ENCODE measurements at places on chromosomes 4 and X.
A peak's percentile ranks its signal among the peaks of the same experiment; 100 is the strongest.

DNA sequence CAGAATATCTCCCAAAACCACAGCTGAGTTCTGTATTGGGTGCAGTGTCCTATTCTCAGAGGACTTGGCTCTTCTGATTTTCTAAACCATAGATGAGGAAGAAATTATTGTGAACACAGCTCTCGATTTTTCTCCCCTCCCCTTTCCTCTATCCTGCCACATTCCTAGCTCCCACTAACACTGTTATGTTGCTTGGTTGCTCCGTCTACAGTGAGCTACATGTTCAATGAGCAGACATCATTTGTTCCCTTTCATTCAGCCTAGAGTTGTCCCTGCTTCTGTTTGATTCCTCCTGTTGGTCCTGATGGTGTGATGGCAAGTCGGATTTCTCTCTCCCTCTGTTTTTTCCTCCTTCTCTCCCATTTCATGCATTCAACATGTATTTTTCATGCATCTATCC is 65.9 kb downstream of the DIPK2B start:
- DNase-seq, result no peak

GRCh38 chr4:142077048-142077447 is 440.7 kb downstream of the IL15 start:
- no peak for DNase-seq

- no peak for DNase-seq
Measured at GRCh38 chr4:147836807-147837206, 104.9 kb downstream of the ARHGAP10 start.

- DNase-seq, result peak; percentile 43
Measured at GRCh38 chrX:151754047-151754429, 19.5 kb downstream of the CNGA2 start.

- no peak for DNase-seq
Measured at GRCh38 chr4:73422458-73422752, 13.6 kb upstream of the AFP start.

GRCh38 chr4:184099535-184099966 is 118.1 kb downstream of the ENPP6 start:
- no peak for DNase-seq

DNA sequence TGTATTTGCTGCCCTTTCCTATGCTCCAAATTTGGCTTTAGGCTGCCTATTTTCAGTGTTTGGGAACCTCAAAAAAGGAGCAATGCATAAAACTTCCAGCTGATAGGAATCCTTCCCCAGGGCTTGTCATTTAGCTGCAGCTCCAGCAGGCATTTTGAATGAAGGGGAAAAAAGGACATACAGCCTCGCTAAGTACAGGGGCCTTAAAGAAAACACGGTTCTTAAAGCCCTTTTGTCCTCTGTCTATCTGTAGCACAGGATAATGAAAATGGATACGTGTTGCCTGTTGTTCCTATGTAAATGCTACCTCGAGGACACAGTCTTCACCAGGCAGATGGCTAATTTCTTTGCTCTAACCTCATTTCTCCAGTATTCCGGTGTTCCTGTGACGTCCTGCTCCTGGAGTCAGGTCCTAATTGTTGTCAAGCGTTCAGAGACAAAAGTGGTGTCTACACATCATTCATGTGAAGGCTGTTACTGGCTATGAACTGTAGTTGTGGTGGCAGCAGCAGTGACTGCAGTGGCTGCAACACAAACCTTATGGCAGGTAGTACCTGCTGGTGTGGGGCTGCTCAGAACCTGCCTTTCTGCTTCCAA is 117.4 kb downstream of the MGST2 start:
- DNase-seq, result no peak

GRCh38 chrX:17616936-17617335 is 120.4 kb upstream of the SCML1 start:
- no peak for DNase-seq

DNA sequence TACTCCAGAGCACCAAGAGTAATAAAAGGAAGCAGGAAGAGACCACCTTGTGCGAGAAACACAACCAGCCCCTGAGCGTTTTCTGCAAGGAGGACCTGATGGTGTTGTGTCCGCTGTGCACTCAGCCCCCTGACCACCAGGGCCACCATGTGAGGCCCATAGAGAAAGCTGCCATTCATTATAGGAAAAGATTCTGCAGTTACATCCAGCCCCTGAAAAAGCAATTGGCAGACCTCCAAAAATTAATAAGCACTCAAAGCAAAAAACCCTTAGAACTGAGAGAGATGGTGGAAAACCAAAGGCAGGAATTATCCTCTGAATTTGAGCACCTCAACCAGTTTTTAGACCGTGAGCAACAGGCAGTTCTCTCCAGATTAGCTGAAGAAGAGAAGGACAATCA is 5.7 kb downstream of the TRIM75 start:
- DNase-seq, result peak; percentile 2

DNA sequence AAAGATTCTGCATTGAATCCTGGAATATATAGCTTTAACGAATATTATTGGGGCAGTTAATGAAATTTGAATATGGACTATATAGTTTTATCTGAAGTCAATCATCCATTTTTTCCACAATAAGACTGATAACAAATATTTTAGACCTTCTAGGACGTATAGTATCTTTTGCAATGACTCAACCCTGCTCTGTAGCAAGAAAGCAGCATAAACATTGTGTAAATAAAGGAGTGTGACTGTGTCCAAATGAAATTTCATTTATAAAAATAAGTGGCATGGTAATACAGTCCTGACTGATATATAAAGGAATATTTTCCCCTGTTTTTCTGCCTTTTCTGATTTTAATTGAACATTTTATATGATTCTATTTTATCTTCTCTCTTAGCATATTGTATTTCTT is 947.7 kb upstream of the SLIT2 start:
- peak; percentile 23 for DNase-seq

- DNase-seq, result peak; percentile 28
Measured at GRCh38 chr4:121189326-121190215, 25.4 kb upstream of the TNIP3 start.

DNA sequence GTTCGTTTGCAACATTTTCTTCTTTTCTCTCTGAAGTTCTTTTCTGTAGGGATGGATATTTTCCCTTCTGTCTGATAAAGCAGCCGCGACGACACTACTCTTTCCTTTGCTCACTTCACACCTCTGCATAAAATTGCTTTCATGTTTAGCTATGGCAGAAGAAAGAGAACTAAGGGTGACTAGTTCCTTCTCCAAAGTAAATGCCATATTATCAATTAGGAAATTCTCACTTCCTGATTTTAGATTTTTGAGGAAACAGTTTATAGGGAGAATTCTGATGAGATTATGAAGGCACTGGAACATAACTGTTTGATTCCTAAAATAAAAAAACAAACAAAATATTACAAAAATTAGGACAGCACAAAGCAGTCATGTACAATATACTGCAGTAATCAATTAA is 29.2 kb downstream of the FANCB start:
- no peak for DNase-seq

DNA sequence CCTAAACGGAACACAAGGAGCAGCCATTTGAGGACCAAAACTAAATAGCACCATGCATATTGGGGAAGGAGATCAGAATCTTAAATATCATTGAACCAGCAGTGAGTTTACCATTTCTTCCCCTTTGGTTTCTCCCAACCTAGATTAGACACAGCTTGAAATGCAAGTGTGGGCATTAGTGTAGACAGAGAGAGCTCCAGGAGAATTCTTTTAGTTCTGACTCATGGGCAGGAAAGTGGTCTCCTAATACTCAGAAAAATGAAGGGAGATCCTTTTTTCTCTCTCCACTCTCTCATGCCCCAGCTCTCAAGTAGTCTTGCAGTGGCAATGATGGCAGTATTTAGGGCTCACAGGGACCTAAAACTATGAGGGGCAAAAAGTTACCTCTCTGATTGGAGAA is 567.9 kb downstream of the INPP4B start:
- DNase-seq, result peak; percentile 42

- peak; percentile 4 for DNase-seq
Measured at GRCh38 chr4:169975131-169975837, 50.9 kb downstream of the MFAP3L start.

DNA sequence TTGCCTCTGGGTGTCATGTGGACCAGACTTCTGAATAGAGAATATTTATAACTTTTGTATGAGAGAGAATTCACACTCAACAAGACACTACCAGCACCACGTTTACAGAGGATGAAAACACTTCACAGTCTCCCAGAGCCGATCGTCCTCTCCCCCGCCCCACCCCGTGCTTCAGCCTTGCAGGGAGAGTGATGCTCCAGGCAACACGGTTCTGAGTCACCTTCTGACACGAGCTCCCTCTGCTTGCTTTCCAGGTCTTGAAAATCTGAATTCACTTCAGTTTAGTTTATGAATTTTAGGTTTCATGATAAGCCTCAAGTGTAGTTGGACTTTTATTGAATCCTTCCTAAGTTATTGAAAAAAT is 59.8 kb downstream of the CPLX1 start:
- DNase-seq, result peak; percentile 63

GRCh38 chr4:1318488-1319213 is 28.4 kb upstream of the UVSSA start:
- DNase-seq, result no peak

DNA sequence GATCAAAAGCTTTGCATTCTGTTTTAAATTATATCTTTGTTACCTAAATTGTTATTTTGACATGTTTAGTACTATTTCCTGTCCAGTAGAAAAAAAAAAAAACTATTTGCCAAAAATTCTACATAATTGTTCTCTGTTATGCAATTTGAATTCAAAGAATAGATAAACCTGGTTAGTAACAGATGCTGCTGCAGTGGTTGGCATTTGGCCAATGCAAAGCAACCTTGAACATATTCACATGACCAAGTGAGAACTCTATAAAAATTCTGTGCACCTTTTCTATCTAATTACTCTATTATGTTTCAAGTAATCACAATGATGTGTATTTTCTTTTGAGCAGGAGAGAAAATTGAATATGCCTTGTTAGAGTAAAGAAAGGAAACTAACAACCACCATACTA is 1473.4 kb downstream of the RPA4 start:
- no peak for DNase-seq

GRCh38 chrX:1327651-1328304 is 8.8 kb upstream of the IL3RA start:
- DNase-seq, result no peak

GRCh38 chrX:81900522-81900921 is 698.6 kb downstream of the SH3BGRL start:
- no peak for DNase-seq

- DNase-seq, result peak; percentile 52
Measured at GRCh38 chr4:145679991-145680455, at the start of gene C4orf51. TSS of gene C4orf51 (plus strand) at chr4:145680146. CDS start at chr4:145680204, 58 bp downstream.

GRCh38 chr4:143381189-143382118 is 44.8 kb downstream of the GAB1 start:
- DNase-seq, result peak; percentile 92

DNA sequence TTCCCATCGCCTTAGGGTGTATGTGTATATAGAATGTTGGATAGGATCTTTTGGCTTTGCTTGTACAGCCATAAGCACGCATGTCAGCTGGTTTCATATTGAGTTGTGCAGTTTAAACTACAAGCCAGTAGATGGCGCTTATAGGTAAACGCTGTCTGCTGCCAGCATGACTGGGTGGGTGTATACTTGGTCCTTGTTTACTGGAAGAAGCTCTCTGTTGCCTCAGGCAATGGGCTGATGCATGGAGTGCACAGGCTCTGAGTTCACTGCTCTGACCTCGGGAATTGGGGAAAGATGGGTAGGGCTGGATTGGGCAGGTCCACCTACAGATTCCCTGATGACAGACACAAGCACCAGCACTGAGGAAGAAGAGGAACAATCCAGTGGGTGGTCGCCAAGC is 831.5 kb downstream of the STIM2 start:
- DNase-seq, result peak; percentile 63

DNA sequence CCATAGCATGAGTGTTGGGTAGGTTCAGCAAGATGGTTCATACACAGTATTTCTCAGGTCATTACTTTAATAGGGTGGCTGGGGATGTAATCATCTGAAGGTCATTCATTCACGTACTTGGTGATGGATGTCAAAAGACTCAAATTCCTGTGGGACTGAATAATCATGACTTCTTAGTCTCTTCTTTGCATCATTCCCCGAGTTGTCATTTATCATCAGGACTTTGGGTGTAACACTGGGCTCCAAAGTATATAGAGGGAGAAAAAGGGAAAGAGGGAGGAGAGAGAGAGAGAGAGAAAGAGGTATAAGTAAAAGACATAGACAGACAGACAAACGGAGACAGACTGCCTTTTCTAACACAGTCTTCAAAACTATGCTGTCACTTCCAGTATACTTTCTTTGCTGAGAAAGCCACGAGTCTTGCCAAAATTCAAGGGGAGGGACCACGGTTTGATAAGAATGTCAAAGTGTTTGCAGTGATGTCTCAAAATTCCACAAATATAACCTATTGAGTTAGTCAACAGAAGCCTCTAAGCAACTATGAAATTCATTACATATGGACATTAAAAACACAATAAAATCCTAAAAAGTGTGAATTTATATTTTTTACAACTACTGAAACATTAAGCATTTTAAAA is 55.9 kb downstream of the UGT2A3 start:
- no peak for DNase-seq

- DNase-seq, result no peak
Measured at GRCh38 chrX:38656350-38656915, 95.1 kb downstream of the TSPAN7 start.

DNA sequence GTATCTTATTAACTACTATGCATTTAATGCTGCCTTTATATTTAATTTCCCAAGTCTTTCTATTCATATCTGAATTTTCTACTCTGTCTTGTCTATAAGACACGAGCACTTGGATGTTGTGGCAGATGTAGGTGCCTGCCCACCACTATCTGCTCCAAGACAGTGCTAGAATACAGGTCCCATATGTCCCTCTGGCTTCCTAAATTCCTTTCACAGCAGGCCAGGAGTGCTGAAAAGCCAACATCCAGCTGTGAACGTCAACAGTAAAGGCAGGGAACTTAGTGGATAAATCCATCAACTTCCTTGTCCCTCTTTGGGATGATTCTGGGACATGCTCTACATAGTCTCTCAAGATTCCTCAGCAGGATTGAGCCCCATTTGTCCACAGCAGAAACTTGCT is 245.1 kb upstream of the ETNPPL start:
- no peak for DNase-seq

DNA sequence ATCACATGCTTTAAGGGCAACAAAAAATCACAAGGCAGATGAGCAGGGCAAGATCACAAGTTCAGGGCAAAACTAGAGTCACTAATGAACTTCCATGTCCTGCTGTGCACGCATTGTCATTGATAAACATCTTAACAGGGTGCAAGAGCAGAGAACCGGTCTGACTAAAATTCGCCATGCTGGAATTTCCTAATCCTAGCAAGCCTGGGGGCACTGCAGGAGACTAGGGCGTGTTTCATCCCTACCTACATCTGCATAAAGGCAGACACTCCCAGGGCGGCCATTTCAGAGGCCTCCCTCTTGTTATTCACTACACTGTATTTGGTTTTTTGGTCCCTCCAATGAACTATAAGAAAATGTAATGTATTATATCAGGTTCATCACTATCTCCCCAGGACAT is 203.6 kb downstream of the ARHGEF9 start:
- DNase-seq, result no peak
